Ascending aorta (tissue), 2 donors: ENCODE measurements at places on chromosomes 5 and 9. TPM values are rescaled to one million over a fixed set of nuclear protein-coding genes. Genes with fewer than 3 reads are reported as not detected.

ITGA1 gene
- total RNA-seq = 42.7 TPM

PCDHB3 gene
- total RNA-seq = 1.1 TPM

GAPT gene
- total RNA-seq = not detected

DOCK8 gene
- total RNA-seq = 8.9 TPM

IL4 gene
- not detected for total RNA-seq

ROR2 gene
- 0.32 TPM for total RNA-seq

CAVIN4 gene
- not detected for total RNA-seq

FOXE1 gene
- not detected for total RNA-seq

HEMGN gene
- total RNA-seq = not detected

LECT2 gene
- not detected for total RNA-seq

SURF6 gene
- total RNA-seq = 5.3 TPM

DNA sequence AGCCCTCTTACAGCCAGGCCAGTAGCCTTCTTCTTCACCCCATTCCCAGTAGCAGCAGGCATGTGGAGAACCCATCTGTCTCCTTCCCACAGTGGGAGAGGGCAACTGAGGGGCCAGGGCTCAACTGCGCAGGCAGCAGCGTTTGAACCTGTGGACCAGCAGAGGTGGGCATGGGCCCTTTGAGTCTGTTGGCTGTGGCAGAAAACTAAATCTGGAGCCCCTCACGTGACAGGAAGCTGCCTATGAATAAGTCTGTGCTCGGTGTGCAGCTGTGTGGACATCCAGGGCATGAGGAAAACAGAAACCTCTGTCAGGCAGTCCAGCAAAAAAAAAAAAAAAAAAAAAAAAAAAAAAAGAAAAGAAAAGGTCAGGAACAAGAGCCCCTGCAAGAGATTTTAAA, 189.2 kb upstream of the NR3C1 start:
- H3K4me1 ChIP-seq = peaks cover under 1% of the 10 kb centered on the region
- H3K27ac ChIP-seq = no peak overlapping the region

DNA sequence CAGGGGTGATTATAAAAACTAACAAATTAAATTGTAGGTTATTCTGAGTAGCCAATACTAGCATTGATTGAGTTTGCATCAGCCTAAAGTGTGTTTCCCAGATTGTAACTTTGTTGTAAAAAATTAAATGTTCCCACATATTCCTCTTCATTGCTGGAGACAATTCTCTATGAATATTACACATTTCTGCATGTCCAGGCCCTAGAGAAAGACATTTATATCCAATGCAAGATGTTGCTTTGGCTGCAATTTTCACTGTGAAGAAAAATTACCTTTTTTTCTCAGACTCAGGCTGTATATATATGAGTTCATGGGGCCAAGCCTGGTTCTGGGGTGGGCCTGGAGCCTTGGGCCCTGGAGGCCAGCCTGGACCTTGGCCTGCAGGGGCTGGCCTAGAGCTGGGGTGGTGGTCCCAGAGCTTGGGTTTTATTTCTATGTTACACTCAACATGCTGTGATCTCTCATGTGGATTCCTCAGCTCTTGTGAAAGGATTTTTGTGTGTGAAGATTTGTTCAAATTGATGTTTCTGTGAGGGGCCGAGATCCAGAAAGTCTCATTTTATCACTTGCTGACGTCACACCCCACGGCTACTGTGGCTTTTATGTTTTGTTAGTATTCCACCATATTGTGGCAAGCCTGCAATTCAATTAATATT, 232.5 kb downstream of the SPATA31A1 start:
- no peaks in the 10 kb centered on the region for H3K27me3 ChIP-seq
- H3K4me1 ChIP-seq = no peaks in the 10 kb centered on the region
- no peak for DNase-seq
- H3K4me3 ChIP-seq = no peak overlapping the region

DNA sequence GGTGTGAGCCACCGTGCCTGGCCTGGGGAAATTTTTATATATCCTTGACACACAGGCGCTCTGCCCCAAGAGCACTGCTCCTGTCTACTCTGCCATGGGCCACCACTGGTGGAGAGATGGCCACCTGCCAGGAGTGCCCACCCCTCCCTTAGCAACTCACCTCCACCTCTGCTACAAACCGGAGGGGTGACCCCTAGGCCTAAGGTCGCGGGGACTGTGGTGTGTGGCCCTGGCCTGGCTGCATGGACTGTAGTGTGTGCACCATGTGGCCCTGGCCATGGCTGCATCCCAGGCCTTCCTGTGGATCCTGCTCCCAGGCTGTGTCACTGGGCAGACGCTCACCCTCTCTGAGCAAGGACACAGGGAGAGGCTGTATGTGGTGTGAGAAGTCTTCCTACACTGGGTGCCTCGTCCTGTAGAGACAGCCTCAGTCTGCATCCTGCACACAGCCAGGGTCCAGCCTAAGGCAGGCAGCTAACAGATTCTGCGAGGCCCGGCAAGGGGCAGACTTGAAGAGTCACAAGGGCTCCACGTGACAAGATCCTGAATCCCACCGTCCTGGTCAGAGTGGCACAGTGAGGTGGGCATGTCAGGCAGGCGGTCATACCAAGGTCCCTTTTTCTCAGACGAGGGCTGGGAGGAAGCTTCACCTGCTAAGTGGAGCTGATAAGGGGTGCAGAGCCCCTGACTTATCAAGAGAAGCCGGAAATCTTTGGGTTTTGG, 10.3 kb downstream of the NINJ1 start:
- DNase-seq = peak; percentile 7
- no peaks in the 10 kb centered on the region for H3K27me3 ChIP-seq
- H3K27ac ChIP-seq = no peak overlapping the region
- peaks cover 45% of the 10 kb centered on the region for H3K4me1 ChIP-seq
- peaks cover 51% of the 10 kb centered on the region for H3K36me3 ChIP-seq

DNA sequence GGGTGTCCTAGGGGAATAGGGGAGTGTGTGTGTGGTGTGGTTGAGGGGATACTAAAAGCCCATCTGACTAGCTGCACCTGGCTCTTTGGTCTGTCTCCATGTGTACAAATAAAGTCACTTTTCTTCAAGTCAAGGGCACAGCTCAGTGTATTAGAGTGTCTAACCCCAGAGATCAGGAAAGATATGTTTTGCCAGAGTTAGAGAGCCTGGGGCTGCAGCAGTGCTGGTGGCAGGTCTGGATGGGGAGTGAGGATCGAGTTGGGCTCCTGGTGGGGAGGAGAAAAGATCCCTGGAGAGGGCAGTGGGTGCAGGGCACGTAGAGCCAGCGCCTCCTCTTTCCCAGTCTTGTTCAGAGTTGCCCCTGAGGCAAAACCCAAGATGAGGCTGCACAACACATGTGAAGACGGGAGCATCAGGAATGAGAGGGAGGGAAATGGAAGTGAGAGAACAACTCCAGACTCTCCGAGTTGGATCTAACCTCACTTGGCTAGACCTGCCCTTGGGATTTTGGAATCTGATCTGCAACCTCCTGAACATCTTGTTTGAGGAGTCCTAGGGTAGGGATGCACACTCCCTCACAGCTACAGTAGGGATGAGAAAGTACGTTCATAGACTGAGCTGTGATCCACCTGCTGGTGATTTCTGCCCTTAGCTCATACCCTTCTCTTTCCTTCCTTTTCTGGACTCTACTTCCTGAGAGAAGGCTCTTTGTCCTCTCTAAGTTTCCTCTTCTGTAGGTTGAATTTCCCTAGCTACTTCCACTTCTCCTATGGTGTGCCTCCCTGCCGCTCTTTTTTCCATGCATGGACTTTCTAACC, 309.9 kb downstream of the ZSWIM6 start:
- no peak overlapping the region for H3K27ac ChIP-seq
- DNase-seq = no peak
- no peaks in the 10 kb centered on the region for H3K36me3 ChIP-seq
- no peak overlapping the region for H3K4me3 ChIP-seq

- no peak overlapping the region for H3K27ac ChIP-seq
- peaks cover 20% of the 10 kb centered on the region for H3K36me3 ChIP-seq
- no peak for DNase-seq
- no peaks in the 10 kb centered on the region for H3K27me3 ChIP-seq
- no peaks in the 10 kb centered on the region for H3K4me1 ChIP-seq
- H3K4me3 ChIP-seq = no peak overlapping the region
These were observed 5.9 kb upstream of the CFAP90 start for GRCh38 chr5:7856855-7857254.

DNA sequence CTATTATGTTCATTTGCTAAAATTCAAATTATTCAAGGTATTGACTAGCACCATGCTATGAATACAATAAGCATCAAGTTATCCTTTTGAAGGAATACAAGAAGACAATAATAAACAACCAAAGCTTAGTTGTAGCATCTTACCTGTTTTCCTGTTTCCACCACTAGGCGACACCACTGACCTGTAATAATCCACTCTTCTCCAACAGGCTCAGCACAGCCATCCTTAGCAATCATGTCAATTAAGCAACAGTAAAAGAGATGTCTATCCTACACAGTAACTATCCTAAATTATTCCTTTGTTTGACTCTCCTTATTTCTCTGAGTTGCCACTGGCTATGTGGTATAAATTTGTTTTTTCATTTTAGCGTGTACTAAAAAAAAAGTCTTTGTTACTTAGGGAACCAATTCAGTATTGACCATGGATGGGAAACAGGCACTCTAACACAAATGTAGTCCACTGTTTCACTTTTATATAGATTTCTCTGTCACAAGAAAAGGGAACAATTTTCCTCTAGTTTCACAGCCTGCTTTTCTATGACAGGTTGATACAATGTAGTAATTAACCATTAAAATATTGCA, 46.2 kb downstream of the PCA3 start:
- peak overlapping the region; percentile 5 for H3K27ac ChIP-seq
- DNase-seq = no peak
- H3K36me3 ChIP-seq = peaks cover 29% of the 10 kb centered on the region
- peaks cover 13% of the 10 kb centered on the region for H3K4me1 ChIP-seq
- H3K27me3 ChIP-seq = no peaks in the 10 kb centered on the region
- H3K4me3 ChIP-seq = no peak overlapping the region

DNA sequence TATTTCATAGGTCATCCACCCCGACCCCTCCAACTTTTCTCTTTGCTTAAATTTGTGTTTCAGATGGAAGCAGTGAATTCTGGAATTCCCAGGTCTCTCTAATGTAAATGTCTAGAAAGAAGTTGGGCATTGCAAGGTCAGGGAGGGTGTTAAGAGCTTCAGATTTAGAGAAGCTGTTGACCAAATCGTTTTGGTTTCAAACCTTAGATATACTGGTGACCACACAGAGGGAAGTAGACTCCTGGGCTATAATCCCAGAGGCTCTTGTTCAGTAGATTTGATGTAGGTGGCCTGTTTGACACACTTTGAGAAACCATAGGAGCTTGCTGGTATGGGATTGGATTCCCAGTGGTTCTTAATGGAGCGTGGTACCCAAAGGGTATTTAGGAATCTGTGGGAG, 137.3 kb upstream of the KLF9 start:
- H3K4me1 ChIP-seq = no peaks in the 10 kb centered on the region
- no peak overlapping the region for H3K4me3 ChIP-seq
- no peaks in the 10 kb centered on the region for H3K27me3 ChIP-seq
- no peaks in the 10 kb centered on the region for H3K36me3 ChIP-seq
- DNase-seq = no peak

DNA sequence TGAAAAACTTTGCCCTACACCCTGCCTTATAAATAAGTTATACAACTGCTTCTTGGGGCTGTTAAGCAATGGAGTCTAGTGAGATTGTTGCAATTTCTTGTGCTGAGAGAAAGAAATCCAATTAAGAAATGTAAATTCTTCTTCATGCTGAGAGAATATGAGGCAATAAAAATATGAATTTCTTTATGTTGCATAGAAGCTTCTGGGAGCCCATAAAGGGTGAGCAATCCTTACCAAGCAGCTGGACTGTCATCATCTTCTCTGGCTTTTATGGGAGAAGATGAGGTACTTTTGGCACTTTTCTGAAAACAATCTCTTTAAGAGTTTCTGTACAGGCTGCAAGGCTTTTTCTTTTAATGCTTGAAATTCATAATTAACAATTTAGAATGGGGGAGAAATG, 204.3 kb downstream of the DMRTA1 start:
- DNase-seq = no peak
- no peak overlapping the region for H3K4me3 ChIP-seq
- no peak overlapping the region for H3K27ac ChIP-seq
- H3K36me3 ChIP-seq = no peaks in the 10 kb centered on the region
- H3K4me1 ChIP-seq = no peaks in the 10 kb centered on the region

GRCh38 chr9:115107701-115108100, 10.3 kb downstream of the TNC start:
- no peak overlapping the region for H3K27ac ChIP-seq
- DNase-seq = no peak
- H3K27me3 ChIP-seq = no peaks in the 10 kb centered on the region
- H3K4me3 ChIP-seq = no peak overlapping the region

- no peak overlapping the region for H3K27ac ChIP-seq
- no peak for DNase-seq
- no peaks in the 10 kb centered on the region for H3K27me3 ChIP-seq
- H3K4me1 ChIP-seq = no peaks in the 10 kb centered on the region
These were observed 144.0 kb upstream of the ZNF462 start for GRCh38 chr9:106718936-106719335.

DNA sequence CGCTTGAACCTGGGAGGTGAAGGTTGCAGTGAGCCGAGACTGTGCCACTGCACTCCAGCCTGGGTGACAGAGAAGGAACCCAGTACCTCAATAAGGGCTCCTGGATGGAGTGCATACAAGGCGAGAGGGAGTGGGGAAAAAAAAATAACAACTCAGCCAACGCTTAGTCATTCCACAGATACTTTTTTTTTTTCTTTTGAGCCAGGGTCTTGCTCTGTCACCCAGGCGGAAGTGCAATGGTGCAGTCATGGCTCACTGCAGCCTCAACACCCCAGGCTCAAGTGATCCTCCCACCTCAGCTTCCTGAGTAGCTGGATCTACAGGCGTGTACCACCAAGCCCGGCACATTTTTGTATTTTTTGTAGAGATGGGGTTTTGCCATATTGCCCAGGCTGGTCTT, 59.5 kb upstream of the GGTA1 start:
- no peaks in the 10 kb centered on the region for H3K36me3 ChIP-seq
- H3K27me3 ChIP-seq = no peaks in the 10 kb centered on the region
- H3K27ac ChIP-seq = peak overlapping the region; percentile 85
- peaks cover 29% of the 10 kb centered on the region for H3K4me1 ChIP-seq
- no peak for DNase-seq
- no peak overlapping the region for H3K4me3 ChIP-seq

GRCh38 chr5:126640866-126641265, 40.1 kb downstream of the PHAX start:
- no peaks in the 10 kb centered on the region for H3K4me1 ChIP-seq
- no peaks in the 10 kb centered on the region for H3K36me3 ChIP-seq
- DNase-seq = no peak
- H3K27me3 ChIP-seq = no peaks in the 10 kb centered on the region
- H3K4me3 ChIP-seq = no peak overlapping the region
- no peak overlapping the region for H3K27ac ChIP-seq

GRCh38 chr5:165627548-165628170, 2122.2 kb downstream of the MAT2B start:
- DNase-seq = no peak
- H3K4me1 ChIP-seq = no peaks in the 10 kb centered on the region
- H3K27ac ChIP-seq = no peak overlapping the region
- no peaks in the 10 kb centered on the region for H3K36me3 ChIP-seq
- H3K27me3 ChIP-seq = no peaks in the 10 kb centered on the region

- no peak overlapping the region for H3K27ac ChIP-seq
- DNase-seq = no peak
- no peaks in the 10 kb centered on the region for H3K27me3 ChIP-seq
- H3K4me3 ChIP-seq = no peak overlapping the region
- no peaks in the 10 kb centered on the region for H3K36me3 ChIP-seq
These were observed 6.1 kb downstream of the IL12B start for GRCh38 chr5:159324102-159324755.

- H3K4me1 ChIP-seq = no peaks in the 10 kb centered on the region
- no peaks in the 10 kb centered on the region for H3K27me3 ChIP-seq
- no peaks in the 10 kb centered on the region for H3K36me3 ChIP-seq
- DNase-seq = no peak
These were observed 38.5 kb downstream of the SNCAIP start for GRCh38 chr5:122350496-122350895.
